ENCODE measurements at places on chromosomes 5 and 9.
A peak's percentile ranks its signal among the peaks of the same experiment; 100 is the strongest.

DNA sequence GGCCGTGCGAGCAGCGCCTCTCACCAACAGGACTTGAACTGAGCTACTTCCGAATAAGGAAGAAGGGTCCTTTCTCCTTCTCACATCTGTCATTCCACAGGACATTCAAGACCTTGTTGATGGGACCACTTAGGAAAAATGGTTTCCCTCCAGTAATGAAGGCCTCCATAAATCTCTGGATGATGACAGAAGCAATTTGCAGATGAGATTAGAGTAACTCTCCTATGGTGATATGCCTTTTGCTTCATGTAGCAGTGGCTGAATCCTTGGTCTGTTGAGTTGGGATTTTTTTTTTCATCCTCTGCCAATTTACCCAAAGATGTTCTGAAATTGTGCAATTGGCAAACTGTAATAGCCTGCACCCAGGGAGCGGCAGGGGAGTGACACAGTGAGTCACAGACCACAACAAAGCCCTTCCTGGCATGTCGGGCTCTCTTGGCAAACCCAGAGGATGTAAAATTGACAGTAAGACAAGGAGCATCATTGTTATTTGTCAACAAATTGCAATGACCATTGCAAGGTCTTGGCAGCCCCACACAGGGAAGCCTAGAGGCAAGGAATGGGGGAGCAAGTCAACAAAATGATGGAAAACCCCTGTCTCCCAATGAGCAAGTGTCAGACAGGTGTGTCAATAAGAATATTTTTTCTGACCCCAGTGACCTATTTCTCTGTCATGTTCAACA lies 275.9 kb downstream of the ACTL7B start:
- peak; percentile 9 for DNase-seq

DNA sequence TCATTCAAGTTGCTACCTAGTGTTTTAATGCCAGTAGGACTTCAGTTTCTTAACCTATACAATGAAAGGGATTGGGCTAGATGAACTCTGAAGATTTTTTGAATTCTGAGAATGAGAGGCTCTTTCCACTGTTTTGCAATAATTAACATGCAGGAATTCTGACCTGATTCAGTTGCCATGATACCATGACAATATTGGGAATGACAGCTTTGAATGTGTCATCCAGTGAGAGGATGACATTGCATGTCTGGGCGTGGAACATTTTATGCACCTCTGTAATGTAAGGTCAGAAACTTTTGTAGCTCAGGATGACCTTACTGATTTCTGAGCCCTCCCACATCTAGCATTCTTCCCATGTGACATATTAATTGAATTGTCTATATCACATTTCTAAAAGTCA lies 30.6 kb upstream of the SPINK5 start:
- DNase-seq = no peak

- no peak for DNase-seq
These were observed 113.2 kb upstream of the RANBP3L start for GRCh38 chr5:36414869-36415282.

DNA sequence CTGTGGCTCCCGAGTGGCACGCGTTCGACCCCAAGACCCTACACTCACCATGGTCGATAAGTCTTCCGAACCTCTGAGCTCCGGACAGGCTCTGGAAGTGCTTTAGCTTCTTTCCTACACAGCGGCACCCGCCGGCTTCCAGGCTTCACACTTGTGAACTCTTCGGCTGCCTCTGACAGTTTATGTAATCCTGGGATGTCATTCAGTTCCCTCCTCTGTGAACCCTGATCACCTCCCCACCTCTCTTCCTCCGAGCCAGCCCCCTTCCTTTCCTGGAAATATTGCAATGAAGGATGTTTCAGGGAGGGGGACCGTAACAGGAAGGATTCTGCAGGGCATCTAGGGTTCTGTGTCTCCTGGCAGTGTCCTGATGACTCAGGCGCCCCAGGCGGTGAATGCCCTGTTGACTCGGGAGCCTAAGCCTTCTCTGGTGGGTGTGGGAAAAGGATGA lies at the start of gene CD14:
Gene CD14 (minus strand): TSS at position 155 of the 451 bp plus-strand sequence. CDS start 104 bp downstream, at position 51.
- DNase-seq = peak; percentile 55

DNA sequence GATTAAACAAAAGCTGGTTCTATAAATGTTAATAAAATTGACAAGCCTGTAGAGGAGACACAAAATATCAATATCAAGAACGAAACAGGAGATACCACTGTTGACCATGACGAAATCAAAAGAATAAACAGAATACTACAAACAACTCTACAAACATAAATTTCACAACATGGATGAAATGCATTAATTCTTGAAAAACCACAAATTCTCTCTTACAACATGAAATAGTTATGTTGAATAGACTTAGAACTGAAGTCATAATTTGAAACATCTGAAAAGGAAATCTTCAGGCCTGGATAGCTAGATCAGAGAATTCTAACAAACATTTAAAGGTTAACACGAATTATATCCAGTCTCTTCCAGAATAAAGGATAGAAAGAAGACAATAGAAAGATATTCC lies 6.9 kb upstream of the SPATA31C1 start:
- no peak for DNase-seq

DNA sequence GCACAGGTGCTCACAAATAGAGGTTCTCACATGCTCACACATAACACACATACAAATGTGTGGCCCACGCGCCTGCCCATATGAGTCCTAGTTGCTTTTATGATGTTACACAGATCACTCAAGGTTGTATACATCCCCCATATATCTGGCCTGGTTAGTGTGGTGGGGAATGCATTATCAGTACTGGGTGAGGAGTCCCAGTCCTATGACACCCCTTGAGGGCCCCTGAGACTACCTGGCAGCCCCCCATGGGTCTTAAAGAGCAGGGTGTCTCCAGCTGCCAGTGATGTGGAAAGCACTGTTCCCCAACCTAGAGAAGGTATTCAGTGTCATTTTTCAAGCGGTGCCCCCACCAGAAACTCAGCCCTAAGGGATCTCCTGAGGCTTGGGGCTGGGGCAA lies 2.8 kb upstream of the HAND1 start:
- no peak for DNase-seq

DNA sequence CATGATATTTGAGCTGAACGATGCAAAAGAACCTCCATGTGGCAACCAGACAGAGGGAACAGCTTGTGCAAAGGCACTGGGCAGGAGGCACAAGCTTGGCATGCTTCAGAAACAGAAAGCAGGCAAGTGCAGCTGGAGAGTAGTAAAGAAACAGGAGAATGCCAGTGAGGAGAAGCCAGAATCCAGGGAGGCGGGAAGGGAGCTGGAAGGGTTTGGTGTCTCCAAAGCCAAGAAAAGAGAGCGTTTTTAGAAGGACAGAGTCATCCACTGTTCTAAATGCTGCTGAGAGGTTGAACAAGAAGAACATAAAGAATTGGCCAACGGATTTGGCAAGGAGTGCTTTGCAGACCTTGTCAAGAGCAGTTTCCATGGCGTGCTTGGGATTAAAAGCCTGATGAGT lies 124.7 kb downstream of the TLE1 start:
- no peak for DNase-seq

GRCh38 chr9:100219347-100219746 lies 120.3 kb downstream of the INVS start:
- DNase-seq = no peak

DNA sequence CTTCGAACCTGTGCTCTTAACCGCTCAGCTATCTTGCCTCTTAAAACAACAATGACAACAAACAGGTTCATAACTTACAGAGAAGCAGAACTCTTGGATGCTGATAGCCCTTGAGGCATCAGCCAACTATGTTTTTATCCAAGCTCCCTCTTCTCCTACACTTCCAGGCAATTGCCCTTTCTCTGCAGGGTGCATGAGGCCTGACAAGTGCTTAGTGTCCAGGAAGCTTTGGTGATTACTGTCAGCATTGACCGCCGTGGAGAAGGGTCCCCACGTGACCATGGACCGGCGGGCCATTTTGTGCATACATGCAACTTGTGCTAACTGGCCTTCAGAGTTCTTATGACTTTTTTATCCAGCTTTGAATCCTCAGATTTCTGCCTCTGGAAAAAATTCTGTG lies 71.2 kb downstream of the ADCY2 start:
- DNase-seq = no peak

DNA sequence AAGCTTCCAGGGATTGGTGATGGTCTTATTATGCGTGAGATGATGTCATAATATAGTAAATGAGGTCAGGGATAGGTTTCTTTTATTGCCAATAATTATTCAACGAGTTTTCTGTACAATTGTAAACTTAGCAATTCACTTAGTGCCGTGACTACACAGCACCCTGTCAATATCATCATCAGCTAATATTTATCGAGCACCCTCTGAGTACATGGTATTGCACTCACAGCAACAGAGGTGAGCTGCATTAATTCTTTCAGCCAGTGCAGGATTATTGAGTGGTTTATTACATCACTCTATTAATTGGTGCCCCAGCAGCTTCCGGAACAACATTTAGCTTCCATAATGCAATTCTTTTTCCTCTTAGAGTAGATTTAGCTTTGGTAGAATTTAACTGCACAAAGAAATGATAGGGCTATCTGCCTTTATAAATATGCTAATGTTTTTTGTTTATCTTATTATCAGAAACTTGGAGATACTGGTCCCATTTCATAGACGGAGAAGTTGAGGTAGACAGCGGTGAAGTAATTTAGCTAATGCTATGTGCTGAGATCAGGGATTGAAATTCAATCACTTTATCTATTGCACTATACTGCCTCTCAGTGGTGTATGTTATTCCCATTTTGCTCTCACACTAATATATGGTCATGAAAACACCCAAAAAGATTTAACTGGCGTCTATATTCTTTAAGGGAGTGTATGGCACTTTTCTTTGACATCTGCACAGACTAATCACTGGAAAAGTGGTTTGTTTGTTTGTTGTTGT lies 726.1 kb upstream of the WWC1 start:
- peak; percentile 36 for DNase-seq

DNA sequence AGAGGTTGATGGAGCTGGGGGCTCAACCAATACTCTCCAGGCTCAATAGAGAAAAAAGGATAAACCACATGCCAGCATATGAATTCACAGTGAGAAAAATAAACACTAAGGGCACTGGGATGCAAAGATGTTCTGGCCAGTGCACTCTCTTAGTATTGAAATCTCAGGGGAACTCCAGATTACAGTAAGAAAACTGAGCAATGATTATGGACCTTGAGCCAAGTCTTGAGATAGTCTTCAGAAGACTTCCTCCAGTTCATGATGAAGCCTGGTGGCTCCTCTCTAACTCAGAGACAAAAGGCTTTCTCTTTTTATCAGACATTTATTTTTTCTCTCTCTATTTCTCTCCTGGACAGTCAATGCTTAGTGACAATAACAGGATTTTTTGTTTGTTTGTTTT lies 139.8 kb upstream of the SPEF2 start:
- no peak for DNase-seq

- no peak for DNase-seq
These were observed 38.7 kb upstream of the SEMA4D start for GRCh38 chr9:89536600-89536999.

DNA sequence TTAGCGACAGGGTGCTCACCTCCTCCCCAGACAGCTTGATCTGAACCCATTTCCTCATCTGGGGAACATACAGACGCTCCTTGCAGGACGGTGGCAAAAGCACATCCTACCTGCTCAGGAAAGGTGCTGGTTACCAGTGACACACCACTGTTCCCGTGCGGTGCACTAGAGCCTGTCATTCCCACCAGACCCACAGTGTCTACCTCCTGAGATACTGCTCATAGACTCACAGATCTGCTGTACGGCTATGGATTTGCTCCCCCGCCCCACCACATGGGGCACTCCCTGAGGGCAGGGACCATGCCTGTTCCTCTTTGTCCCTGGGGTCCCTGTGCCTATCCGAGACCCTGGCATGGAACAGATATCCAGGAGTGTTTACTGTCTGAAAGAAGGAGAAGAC lies 208.9 kb downstream of the PAX5 start:
- no peak for DNase-seq

DNA sequence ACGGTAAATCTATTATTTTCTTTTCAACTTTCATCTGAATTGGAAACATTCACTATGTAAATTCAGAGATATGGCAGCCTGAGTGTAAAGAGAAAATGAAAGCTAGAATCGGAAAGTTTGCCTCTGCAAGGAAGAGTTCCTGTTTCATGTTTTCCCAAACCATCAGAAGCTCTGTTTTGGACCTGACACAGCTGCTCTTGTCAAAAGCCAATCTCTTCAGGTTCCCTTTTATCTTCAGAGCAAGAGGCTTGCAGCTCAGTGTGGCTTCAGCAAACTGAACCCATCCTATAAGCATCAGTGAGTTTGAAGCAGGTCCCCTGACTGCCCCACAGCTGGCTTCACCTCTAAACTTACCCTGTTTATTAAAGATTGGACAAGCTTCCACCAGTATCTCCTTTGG lies 1099.7 kb downstream of the DTWD2 start:
- DNase-seq = no peak

- DNase-seq = no peak
These were observed 234.8 kb upstream of the ISL1 start for GRCh38 chr5:51148437-51148836.

GRCh38 chr9:38133595-38133994 lies 64.6 kb upstream of the SHB start:
- DNase-seq = no peak

DNA sequence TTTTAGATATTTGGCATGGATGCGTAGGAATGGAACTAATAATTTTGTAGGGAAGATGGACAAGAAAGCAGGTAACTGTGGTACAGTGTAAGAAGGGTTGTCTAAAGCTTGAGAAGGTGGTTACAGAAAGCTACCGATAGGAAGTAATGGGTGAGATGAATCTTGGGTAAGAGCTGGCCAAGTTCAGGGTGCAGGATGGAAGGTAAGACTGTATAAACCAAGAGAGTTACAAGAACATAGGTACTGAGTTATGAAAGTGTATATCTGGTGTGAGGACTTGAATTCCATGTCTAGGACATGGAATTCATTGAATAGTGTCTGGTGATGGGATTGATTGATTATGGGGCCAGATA lies 1.4 kb downstream of the MCCC2 start:
- DNase-seq = no peak

GRCh38 chr5:98403131-98403530 lies 370.3 kb upstream of the RGMB start:
- DNase-seq = no peak

DNA sequence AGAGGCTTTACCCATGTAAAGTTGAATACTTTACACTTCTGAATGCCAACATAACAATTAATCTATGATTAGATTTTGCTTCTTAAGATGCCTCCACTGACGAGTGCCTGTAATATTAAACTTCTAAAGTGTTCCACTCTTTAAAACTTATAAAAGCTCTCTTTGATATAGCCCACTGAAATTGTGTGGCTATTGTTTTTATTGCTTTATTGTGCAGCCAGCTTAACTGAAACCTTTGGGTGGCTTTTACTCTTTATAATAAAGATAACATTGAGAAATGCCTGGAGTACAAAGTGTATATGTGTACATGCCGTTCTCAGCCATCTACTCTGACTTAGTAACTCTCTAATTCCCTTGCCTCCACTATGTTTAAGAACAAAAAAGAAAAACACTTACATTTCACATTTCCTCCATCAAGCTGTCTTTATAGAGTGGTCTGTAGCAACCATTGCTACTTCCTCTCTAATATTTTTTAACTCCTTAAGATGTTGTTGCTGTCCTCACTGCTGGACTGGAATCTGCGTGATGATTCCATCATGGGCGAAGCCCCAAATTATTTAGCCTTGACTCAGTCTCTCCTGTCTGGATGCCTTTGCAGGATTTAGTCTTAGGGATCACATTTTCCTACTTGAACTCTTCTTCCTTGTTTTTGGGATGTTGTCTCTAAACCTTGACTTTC lies 9.1 kb downstream of the PIK3R1 start:
- no peak for DNase-seq

- no peak for DNase-seq
These were observed 154.2 kb upstream of the ZNF366 start for GRCh38 chr5:72661405-72661804.

- DNase-seq = no peak
These were observed 148.4 kb downstream of the MAN2A1 start for GRCh38 chr5:109838157-109838556.

Measured in NCI-H524 (cell line).